ENCODE measurements at places on chromosomes 2 and 18.

DNA sequence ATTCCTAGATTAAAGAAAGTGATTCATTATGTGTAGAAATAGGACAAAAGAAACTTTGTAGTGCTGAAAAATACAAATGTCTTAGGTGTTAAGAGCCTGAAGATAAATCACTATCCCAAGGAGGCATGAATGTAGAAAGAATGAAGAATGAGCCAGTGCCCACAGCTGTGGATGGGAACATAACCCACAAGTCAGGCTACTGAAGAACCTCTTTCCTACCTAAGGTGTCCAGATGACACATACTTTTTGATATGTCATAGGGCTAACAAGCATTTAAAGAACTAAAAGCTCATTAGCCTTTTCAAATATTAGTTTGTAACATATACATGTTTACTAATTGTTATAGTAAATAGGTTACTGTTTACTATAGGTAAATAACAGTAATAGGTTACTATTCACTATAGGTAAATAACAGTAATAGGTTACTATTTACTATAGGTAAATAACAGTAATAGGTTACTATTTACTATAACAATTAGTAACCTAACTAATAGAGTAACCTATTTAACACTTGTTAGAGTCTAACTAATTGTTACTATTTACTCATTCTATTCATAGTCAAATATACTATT, 275.0 kb upstream of the KYNU start:
- no peak for DNase-seq

GRCh38 chr2:7007846-7008741, 90.9 kb downstream of the RNF144A start:
- DNase-seq: no peak

DNA sequence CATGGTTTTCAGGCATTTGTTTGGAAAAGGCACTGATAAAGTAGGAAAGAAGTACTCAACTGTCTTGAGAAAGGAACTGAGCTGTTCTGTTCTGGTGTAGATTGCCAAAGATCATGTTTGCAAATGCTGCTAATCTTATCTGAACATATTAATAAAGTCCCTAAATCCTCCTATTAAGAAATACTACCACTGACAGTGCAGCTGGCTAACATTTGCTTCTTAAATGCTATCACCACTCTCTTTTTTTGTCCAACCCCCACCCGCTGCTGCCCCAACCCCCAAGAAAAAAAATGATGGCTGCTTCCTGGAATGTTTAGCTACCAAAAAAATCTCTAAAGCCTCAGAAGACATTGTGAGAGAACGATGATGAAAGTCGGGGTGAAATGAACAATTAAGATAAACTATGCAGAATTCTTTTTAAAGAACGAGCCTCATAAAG, 130.7 kb downstream of the CCBE1 start:
- no peak for DNase-seq

DNA sequence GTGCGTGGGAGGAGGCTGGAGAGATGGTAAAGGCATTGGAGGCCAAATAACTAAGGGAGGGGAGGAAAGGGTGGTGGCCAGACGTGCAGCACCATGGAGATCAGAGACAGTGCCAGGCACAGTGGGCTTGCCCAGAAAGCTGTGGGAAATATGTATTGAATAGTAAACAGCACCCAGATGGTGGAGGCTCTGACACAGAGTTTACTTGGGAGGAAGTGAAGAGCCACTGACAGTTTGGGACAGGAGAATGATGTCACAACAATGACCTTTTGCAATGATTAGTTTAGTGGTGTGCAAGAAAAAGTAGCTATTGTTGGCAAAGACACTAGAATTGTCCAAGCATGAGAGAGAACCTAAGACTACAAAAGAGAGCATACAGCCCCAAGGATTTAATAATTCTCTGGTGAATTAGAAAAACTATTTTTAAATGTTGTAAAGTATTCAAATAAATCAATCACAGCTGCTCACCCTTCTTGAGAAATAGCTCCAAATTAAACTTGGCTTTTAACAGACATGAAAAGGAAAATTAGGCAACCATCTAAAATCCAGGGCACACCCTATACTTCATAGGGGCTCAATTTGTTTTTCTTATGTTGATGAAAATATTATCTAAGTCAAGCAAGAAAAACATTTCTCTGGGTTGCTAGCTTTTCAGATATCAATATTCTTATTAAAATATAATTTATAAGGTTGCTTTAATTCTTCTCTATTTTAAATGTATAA, 458.7 kb upstream of the HNRNPA3 start:
- no peak for DNase-seq

DNA sequence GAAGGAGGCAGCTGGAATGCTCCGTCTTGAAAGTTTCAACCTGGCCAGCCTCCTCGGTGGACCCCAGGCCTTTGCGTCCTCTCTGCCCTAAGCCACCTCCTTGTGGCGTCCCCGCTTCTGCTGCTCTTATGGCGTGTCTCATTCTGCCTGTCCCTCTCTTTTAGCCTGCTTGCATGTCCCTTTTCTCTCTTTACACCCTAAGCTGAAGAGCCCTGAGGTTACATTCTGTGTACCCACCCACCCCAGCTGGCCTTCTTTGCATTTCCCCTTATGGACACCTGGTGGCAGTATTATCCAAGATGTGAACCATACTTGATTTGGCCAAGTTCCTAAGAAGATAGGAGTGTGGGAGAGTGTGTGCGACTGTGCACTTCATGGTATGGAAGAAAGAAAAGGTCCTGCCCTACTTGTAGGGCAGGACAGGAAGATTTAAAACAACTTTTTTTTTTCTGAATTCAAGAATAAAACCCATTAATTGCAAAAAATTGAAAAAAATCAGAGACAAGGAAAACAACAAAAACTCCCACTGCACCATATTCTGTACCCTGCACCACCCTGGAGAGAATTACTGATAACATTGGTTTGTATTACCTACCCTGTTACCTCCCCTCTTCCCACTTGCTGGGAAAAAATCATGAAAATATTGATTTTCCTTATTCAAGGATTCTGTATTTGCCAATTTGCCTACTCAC, 77.4 kb downstream of the DYSF start:
- peak; percentile 12 for DNase-seq

DNA sequence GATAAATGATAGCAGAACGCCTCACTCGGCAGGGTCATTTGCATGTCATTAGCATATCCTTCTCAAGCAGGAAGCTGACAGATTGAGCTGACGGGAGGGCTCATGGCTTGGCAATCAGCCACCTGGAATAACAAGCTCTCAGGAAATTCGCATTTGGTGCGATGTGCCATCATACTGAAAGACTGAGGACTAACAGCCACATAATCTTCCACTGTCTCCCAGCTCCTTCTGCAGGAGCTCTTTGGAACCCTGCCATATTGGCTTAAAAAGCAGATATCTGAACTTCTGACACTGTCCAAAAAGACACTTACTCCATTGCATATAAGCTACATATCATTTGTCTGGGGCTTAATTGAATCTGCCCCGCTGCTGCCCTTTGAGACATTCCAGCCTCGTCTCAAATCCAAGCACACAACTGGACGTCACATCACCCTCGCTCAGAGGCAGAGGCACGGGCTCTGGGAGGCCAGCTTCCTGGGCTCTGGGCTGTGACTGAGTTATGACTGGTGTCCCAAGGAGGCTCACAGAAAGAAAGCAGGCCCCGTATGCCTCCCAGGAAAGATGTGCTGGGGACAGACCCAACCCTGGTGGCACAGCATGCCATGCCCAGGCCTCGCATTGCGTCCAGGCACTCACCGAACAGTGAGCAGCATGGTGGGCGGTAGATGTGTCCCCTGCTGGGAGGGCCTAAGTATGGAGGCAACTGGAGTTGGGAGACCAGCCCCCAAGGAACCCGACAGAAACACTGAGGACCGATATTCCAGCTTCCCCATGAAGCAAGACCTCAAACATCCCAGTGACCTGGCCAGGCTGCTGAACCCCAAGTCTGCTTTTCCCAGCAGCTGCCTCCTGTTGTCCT, 228.0 kb downstream of the ATAD2B start:
- no peak for DNase-seq

GRCh38 chr2:20632446-20632990, 18.4 kb downstream of the HS1BP3 start:
- DNase-seq: no peak

DNA sequence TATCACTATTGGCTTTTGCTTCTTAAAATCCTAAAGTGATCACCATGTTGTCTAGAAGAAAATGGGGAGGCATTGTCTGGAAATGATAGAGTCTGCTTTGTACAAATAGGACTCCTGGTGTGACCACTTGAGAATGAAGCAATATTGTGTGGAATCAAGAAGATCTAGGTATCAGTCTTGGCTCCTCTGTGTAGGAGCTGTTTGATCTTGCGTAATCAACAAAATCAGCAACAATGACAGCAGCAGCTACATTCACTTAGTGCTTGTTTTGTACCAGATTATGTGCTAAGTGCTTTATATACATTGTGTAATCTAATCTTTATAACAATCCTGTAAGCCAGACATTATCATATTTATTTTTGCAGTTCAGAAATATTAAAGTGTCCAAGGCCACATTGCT, 17.8 kb downstream of the NCOA1 start:
- DNase-seq: no peak

- peak; percentile 42 for DNase-seq
These were observed 1.9 kb downstream of the SP5 start for GRCh38 chr2:170716851-170717598.

DNA sequence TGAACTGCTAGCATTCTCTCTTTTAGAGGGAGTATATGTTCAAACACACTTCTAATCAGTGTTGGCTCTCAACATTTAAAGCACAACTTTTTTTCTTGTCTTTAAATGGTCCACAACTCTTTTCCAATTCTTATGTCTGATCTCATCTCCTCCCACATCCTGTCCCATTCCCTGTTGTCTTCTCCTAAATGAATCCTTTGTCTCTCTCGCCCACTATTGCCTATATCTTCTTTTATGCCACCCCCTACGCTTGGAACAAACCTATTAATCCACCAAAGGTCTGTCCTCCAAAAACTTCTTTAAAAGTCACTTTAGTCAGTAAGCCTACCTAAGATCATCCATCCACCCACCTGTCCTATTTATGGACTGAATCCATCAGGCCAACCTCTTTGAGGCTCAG, 235.5 kb upstream of the SMAD7 start:
- no peak for DNase-seq

DNA sequence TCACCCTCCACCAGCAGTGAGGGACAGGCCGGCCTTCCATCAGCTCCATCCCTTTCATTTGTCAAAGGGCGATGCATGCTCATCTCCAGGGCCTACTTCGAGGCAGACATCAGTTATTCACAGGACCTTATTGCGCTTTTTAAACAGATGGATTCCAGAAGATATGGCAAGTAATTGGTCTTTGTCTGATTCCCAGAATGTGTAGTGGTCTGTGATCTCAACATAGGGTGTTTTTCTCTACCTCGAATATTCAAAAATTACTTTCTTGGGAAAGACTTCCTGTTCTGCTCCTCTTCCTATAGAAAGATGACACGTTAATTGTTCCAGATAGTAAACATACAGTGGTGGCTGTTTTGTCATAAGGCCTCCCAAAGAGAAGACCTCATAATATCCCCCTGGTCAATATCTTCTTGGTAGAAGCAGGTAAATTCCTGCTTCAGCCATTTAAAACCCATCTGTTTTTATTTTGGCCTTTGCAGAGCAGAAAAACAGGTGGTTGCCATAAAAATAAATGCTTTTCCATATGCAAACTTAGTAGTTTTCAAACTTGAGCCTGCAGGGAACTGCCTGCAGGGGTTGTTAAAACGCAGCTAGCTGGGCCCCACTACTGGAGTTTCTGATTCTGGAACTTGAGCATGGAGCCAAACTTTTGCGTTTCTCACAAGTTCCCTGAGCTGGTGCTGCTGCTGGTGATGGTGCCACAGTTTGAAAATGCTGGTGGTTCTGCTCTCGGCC, 8.2 kb downstream of the SMARCAL1 start:
- no peak for DNase-seq

DNA sequence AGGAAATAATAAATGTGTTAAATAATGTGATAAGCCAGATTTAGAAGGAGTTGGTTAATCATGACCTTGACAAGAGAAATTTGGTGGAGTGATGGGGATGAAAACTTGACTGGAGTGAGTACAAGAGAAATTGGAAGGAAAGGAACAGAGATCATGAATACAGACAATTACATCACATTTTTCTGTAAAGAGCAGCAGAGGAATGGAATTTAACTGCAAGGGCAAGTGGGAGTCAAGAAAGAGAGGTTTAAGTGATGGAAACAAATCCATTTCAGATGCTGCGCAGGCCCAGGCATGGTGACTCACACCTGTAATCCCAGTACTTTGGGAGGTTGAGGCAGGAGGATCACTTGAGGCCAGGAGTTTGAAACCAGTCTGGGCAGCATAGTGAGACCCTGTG, 46.7 kb downstream of the ICA1L start:
- no peak for DNase-seq

GRCh38 chr2:239214725-239215124, 186.1 kb downstream of the HDAC4 start:
- DNase-seq: no peak

DNA sequence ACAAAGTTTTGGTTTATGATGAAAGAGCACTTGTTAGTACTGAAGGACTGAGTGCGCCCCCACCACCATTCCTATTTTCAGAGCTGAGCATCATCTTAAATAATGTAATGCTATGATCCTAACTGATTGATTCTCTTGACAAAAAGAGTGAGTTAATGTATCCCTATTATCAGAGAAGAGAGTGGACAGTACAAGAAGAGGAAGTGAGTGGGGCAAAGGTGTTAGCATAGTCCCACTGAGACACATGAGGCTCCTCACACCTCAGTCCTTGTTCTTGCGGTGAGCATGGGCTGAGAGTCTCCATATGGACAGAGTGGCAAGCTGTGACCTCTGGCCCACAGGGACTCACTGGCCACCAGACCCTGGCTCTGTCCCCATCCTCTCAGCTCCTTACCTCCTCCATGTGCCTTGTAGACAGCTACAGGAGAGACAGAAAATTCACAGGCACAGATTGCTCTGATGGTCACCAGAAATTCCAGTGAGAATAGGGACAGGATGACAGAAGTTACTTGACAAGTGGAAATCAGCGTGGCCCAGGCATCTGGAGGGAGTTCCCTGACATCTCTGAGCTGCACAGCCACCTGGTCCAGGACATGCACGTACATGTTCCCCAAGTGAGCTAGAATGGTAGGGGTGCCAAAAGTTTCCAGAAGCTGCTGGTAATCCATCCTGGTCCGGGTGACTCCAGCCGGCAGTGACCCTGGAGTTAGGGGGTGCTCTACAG, 32.6 kb downstream of the NAPG start:
- no peak for DNase-seq

- no peak for DNase-seq
These were observed 80.1 kb upstream of the MAP3K20 start for GRCh38 chr2:172995323-172996244.

- no peak for DNase-seq
These were observed 17.2 kb downstream of the FHOD3 start for GRCh38 chr18:36314754-36315153.

DNA sequence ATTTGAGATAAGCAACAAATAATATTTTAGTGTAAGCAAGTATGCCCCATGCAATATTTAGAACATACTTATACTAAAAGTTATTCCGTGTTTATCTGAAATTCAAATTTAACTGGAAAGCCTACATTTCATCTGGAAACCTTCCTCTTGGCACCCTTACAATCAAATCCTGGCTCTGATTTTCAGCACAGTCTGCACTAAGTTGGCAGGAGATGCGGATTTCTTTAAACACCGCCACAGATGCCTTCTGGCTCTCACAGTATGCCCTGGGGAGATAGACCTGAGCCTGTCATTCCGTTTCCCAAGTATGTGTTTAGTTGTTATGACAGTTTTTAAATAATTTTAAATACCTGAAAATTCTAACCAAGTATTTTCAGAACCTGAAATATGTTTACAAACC, 7.3 kb upstream of the MLPH start:
- DNase-seq: no peak

- DNase-seq: no peak
These were observed 9.5 kb downstream of the GPR17 start for GRCh38 chr2:127655209-127656073.
